ENCODE measurements at places on chromosomes 2 and 18.

- no peak for DNase-seq
Observed at GRCh38 chr2:96304606-96305005, 740 bp downstream of the SNRNP200 start.

- DNase-seq = peak; percentile 11
Observed at GRCh38 chr2:241066893-241067341, 35.2 kb downstream of the MTERF4 start.

GRCh38 chr18:31247574-31248199 is 70.3 kb upstream of the DSG1 start:
- DNase-seq = no peak

- no peak for DNase-seq
Observed at GRCh38 chr18:11178951-11179549, 29.7 kb upstream of the PIEZO2 start.

GRCh38 chr2:54176577-54176976 is 61.2 kb downstream of the ACYP2 start:
- no peak for DNase-seq

GRCh38 chr2:129274038-129274415 is 705.4 kb upstream of the RAB6C start:
- DNase-seq = no peak

DNA sequence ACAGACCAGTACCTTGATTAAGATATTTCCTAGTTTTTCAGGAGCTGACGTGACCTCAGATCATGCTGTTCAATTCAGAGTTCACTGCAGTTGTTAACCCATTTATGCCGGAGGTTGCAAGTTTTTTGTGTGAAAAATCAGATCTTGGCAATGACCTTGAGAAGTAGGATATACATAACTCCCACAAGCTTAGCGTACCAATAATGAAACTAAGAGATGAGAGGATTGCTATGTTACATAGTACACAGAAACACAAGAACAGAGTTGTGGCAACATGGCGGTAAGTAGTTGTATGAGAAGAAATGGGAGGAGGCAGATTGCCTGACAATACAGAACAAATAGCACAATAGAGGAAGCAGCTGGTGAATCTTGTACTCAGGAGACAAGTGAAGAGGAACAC is 39.1 kb downstream of the PPIG start:
- DNase-seq = no peak

DNA sequence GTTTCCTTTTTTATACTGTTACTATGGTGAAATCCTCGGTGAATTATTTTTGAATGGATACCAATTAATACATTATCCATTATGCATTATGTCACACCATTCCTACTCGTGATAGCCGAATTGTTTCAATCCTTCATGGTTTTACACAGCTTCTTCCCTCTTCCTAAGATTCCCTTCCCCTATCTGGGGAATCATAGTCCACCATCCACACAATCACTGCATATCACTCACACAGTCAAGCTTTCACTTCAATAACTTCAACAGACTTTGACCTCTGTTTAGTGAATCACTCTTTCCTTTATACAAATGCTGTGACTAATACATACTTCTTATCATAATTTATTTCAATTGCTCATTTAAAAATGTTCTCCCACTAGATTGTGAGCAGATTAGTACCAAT is 1108.1 kb upstream of the LRRTM1 start:
- no peak for DNase-seq

GRCh38 chr2:221629468-221629867 is 57.4 kb upstream of the EPHA4 start:
- no peak for DNase-seq

- DNase-seq = no peak
Observed at GRCh38 chr2:43391878-43392215, 165.4 kb upstream of the ZFP36L2 start.

- no peak for DNase-seq
Observed at GRCh38 chr2:204401114-204401513, 144.2 kb upstream of the PARD3B start.

DNA sequence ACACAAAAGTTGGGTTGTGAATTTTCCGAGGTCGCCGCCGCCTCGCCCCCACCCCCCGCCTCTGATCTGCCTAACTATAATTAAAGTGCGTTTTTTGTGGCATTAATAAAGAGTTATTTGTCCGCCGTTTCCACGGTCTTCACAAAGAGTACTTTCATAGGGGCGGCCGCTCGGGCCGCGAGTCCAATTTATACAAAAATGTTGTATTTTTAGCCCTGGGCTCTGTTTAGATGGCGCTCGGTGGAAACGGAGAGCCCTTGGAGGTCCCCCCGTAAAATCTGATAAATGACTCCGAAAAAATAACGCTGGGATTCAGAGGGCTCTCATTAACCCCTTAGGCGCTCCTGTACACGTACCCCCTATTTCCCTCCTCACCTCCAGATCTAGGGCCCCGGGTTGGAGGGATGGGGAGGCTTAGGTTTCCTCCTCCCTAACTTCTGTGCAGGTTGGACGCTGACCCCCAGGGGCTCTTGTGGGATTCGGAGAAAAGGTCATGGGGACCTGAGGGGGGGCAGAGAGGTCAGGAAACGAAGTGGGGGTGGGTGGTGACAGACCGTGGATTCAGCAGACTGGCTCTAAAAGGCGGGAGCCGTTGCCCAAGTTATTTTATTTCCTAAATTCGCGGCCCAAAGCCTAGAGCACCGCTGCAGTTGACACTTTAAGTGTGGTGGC is 1.9 kb downstream of the CYP26B1 start:
- no peak for DNase-seq

DNA sequence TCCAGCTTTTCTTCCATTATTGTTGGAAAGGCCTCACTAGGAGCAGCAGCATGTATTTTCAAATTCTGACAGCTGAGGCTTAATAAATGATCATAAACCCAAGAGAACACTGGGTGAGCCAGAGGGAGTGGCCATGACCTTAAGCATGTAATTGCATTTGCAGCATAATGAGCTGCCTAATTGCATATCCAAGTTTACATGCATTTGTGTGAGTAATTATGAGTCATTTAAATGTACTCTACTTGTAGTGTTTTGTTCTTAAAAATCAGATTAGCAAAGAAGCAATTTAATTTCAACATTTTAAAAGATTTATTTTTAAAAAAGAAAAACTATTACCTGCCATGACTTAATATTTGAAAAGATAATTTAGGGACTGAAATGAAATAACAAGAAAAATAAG is 74.8 kb downstream of the NOL10 start:
- no peak for DNase-seq

- DNase-seq = no peak
Observed at GRCh38 chr18:23870676-23871380, 143.7 kb upstream of the TTC39C start.

GRCh38 chr18:527146-527545 is 26.6 kb upstream of the COLEC12 start:
- no peak for DNase-seq

- DNase-seq = no peak
Observed at GRCh38 chr2:233025706-233026105, 6.8 kb upstream of the NEU2 start.

GRCh38 chr2:38709567-38710194 is 41.5 kb downstream of the SRSF7 start:
- peak; percentile 39 for DNase-seq

DNA sequence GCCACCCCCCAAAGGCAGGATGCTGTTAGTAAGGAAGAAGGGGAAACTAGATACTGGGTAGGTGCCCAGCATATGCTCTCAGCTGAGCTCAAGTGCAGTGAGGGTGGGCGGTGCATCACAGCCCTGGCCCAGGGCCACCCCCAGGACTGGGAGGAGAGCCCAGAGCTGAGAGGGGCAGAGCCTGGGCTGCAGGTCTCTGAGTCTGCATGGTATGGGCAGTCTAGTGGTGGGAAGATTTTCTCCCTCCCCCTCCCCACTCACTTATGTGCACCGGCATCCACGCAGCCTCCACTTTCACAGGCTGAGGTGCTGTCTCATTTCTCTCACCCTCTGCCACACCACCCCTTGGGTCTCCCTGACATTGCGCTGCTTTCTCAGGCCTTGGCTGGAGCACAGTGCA is 48.5 kb upstream of the CAB39 start:
- DNase-seq = no peak

DNA sequence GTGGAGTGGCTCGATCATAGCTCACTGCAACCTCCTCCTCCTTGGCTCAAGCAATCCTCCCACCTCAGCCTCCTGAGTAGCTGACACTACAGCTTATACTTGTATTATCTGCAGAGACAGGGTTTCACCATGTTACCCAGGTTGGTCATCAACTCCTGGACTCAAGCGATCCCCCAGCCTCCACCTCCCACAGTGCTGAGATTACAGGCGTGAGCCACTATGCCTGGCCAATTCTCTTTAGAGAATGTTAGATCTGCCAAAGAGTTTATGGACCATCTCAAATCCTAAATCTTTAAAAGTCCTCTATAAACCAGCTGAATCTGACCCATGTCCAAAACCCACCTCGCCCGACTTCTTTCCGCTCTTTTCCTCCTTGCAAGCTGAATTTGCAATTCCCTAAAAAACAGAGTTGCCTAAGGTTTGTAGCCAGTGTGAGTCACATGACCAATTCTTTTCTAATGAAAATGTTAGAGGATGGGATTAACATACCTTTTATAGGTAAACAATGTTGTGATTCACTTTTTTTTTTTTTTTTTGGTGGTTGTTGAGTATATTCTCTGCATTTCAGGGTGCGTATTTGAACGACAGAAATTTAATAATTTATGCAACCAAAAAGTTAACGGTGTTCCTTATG is 2.4 kb upstream of the PMAIP1 start:
- no peak for DNase-seq

DNA sequence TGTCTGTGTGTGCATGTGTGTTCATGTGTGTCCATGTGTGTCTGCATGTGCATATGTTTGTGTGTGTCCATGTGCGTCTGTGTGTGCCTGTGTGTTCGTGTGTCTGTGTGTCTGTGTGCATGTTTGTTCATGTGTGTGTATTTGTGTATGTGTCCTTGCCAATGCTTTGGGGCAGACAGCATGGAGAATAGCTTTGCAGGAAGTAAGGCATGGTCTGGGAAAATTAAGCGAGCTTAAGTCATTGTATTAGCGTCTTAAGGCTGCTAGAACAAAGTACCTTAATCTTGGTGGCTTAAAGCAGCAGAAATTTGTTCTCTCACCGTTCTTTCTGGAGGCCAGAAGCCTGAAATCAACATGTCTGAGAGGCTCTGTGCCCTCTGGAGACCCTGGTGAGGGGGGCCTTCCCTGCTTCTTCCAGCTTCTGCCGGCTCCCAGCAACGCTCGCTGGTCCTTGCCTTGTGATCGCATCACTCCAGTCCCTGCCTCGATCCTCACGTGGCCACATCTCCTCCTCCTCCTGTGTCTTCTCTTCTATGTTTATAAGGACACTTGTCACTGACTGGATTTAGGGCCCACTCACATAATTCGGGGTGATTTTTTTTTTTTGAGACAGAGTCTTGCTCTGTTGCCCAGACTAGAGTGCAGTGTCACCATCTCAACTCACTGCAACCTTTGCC is 3.8 kb downstream of the NEU2 start:
- DNase-seq = no peak

DNA sequence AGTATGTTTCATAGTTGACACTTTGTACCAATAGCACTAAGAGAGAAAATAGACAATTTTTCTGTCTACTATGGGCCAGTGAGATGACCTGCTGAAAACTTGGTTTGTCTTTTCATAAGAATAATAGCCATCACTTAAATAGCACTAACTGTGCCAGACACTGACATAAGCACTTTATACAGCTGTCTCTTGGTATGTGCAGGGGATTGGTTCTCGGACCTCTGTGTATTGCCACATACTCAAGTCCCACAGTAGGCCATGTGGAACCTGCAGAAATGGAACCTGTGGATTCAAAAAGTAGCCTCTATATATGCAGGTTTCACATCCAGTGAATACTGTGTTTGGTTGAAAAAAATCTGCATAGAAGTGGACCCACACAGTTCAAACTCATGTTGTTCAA is 126.7 kb downstream of the XRCC5 start:
- DNase-seq = no peak

DNA sequence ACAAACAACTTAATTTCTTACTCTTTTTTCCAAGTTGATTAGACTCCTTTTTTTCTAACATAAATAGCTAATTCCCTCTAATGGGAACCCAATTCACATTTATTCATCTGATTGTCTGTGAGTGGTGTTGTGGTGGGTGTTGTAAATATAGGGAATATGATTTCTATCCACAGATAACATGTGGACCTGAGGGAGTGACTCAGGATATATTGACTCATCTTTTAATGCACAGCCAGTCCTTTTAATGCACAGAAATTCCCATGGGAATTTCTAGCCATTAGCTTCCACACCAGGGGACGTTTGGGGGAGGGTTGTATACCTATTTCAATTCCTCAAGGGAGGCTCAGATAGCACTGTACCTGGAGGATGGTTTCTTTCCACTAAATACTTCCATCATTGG is 1339.6 kb upstream of the LRRTM1 start:
- no peak for DNase-seq
